Esophagus muscularis mucosa (tissue), 4 donors: ENCODE measurements at places on chromosomes 5 and 9. TPM values are rescaled to one million over a fixed set of nuclear protein-coding genes. Genes with fewer than 3 reads are reported as not detected.
A peak's percentile ranks its signal among the peaks of the same experiment; 100 is the strongest.

Gene NR6A1
- total RNA-seq: 2.1 TPM

Gene FOXD1
- total RNA-seq: 23.4 TPM

Gene BTNL3
- total RNA-seq: 0.13 TPM

Gene SLC1A3
- 11.3 TPM for total RNA-seq

Gene MYOT
- total RNA-seq: 33.6 TPM

Gene MYORG
- total RNA-seq: 7.8 TPM

Gene MARCHF3
- 2.0 TPM for total RNA-seq

Gene HNRNPH1
- total RNA-seq: 369 TPM

GRCh38 chr9:127664324-127664677 lies 42.5 kb upstream of the CFAP157 start:
- no peaks in the 10 kb centered on the region for H3K4me1 ChIP-seq
- DNase-seq: no peak
- no peak overlapping the region for H3K27ac ChIP-seq
- no peak overlapping the region for H3K4me3 ChIP-seq

GRCh38 chr5:132205385-132206125 lies 22.1 kb downstream of the P4HA2 start:
- DNase-seq: no peak
- H3K4me1 ChIP-seq: peaks cover 8% of the 10 kb centered on the region

- no peak overlapping the region for H3K4me3 ChIP-seq
- H3K27ac ChIP-seq: no peak overlapping the region
- H3K27me3 ChIP-seq: no peaks in the 10 kb centered on the region
These were observed 43.8 kb downstream of the PRKACG start for GRCh38 chr9:68970151-68970550.

DNA sequence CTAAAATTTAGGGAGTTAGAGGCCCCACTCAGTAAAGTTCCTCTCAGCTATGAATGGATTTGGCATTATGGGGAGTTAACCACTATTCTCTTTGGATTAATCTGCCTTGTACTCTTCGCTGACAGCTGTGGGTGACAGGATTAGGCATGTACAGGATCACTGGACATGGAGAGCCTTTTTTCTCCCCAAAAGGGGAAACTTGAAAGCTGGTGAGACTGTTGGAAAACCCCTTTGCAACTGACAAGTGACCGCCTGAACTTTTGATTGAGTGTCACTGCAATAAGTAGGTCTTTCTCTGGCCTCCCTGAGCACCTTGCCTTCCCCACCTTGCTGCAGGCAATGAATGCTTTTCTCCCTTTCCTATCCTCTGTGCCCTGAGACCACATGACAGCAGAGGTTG lies 68.3 kb downstream of the ERP44 start:
- H3K27ac ChIP-seq: no peak overlapping the region
- H3K4me3 ChIP-seq: no peak overlapping the region
- no peaks in the 10 kb centered on the region for H3K36me3 ChIP-seq
- H3K27me3 ChIP-seq: no peaks in the 10 kb centered on the region

GRCh38 chr9:125551781-125552180 lies 155.2 kb downstream of the MAPKAP1 start:
- no peak overlapping the region for H3K27ac ChIP-seq
- H3K36me3 ChIP-seq: no peaks in the 10 kb centered on the region
- H3K4me1 ChIP-seq: peaks cover 65% of the 10 kb centered on the region
- no peaks in the 10 kb centered on the region for H3K27me3 ChIP-seq
- H3K4me3 ChIP-seq: no peak overlapping the region
- DNase-seq: no peak

GRCh38 chr9:114987116-114987515 lies 56.7 kb upstream of the TNFSF8 start:
- no peaks in the 10 kb centered on the region for H3K36me3 ChIP-seq
- H3K27me3 ChIP-seq: no peaks in the 10 kb centered on the region
- DNase-seq: no peak
- no peaks in the 10 kb centered on the region for H3K4me1 ChIP-seq

- H3K27me3 ChIP-seq: no peaks in the 10 kb centered on the region
- DNase-seq: no peak
- H3K27ac ChIP-seq: no peak overlapping the region
- H3K36me3 ChIP-seq: no peaks in the 10 kb centered on the region
- H3K4me3 ChIP-seq: no peak overlapping the region
These were observed 12.1 kb upstream of the SMAD5 start for GRCh38 chr5:136120529-136120928.

DNA sequence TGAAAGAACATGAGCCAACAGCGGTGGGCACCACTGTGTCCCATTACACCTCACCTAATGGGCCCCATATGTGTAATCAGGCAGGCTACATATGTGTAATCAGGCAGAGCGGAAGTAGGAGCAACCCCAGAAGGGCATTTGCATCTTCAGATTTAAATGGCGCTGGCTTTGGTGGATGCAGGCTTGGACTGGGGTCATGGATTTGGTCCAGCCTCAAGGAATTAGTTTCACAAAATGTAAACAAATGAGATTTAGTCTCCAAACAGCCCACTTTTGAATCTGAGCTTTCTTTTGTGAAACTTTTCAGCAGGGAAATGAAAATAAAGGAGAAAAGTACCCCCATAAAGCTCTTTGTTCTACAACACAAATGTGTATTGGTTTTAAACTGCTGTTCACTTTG lies 161.3 kb downstream of the LPAR1 start:
- peak overlapping the region; percentile 13 for H3K27ac ChIP-seq
- no peaks in the 10 kb centered on the region for H3K36me3 ChIP-seq
- H3K4me1 ChIP-seq: peaks cover 8% of the 10 kb centered on the region
- H3K27me3 ChIP-seq: no peaks in the 10 kb centered on the region
- H3K4me3 ChIP-seq: no peak overlapping the region
- DNase-seq: no peak

GRCh38 chr5:15510092-15510491 lies 10.1 kb downstream of the FBXL7 start:
- no peak overlapping the region for H3K27ac ChIP-seq
- H3K36me3 ChIP-seq: no peaks in the 10 kb centered on the region
- no peaks in the 10 kb centered on the region for H3K27me3 ChIP-seq
- peaks cover 30% of the 10 kb centered on the region for H3K4me1 ChIP-seq
- DNase-seq: peak; percentile 2
- no peak overlapping the region for H3K4me3 ChIP-seq

DNA sequence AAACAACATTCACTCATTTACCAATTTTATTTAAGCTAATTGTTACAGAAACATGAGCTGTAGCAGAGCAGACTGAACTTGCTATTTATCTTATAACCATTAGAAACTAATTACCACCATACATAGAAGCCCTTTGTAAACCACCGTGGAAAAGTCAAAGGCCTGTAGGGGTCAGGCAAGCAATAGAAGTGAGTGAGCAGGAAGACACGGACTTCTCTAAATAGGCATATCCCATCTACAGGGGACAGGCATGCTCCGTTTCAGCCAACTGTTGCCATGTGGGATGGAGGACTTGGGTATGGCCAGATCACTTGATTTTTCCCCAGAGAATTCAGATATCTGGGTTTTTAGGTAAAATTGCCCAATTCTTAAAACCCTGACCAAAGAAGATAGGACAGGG lies 44.8 kb downstream of the PRRC1 start:
- no peaks in the 10 kb centered on the region for H3K36me3 ChIP-seq
- no peak for DNase-seq
- no peaks in the 10 kb centered on the region for H3K27me3 ChIP-seq
- H3K4me1 ChIP-seq: peaks cover 37% of the 10 kb centered on the region
- no peak overlapping the region for H3K4me3 ChIP-seq

- peaks cover 8% of the 10 kb centered on the region for H3K4me1 ChIP-seq
- H3K27me3 ChIP-seq: no peaks in the 10 kb centered on the region
- DNase-seq: no peak
These were observed 80.9 kb downstream of the ALDH7A1 start for GRCh38 chr5:126514131-126514557.

- no peak overlapping the region for H3K27ac ChIP-seq
- no peak overlapping the region for H3K4me3 ChIP-seq
- no peaks in the 10 kb centered on the region for H3K36me3 ChIP-seq
- no peaks in the 10 kb centered on the region for H3K27me3 ChIP-seq
- DNase-seq: no peak
These were observed 148.1 kb downstream of the ATG10 start for GRCh38 chr5:82119889-82120288.

DNA sequence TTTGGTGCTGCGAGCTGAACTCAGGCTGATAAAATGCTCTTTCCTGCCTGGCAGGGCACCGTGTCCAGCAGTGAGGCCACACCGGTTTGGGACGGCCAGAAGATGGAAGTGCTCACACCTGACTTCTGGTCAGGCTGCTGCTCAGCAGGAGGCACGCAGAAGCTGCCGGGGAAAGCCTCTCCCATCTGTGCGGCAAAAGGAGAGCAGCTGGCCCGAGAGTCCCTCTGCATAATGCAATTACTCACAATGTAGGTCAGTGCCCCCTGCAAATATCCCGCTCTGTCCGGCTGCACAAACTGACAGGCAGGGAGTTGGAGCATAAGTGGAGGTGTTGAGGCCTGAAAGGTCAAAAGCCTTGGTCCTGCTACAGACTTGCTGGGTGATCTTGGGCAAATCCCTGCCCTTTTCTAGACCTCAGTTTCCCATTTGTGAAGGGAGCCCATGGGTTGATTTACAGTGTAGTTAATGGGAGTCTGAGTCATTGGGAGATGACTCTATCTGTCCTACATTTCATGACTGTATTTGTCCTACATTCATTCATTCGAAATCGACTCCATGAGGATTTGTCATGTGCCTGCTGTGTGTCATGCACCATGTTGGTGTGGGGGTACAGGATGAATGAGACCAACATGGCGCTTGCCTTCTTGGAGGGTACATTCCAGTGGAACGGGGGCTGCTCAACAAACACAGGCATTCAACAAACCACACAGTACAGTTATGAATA lies 61.8 kb upstream of the TBC1D2 start:
- H3K36me3 ChIP-seq: no peaks in the 10 kb centered on the region
- H3K27me3 ChIP-seq: no peaks in the 10 kb centered on the region
- no peak overlapping the region for H3K27ac ChIP-seq
- H3K4me1 ChIP-seq: no peaks in the 10 kb centered on the region
- DNase-seq: no peak

- no peaks in the 10 kb centered on the region for H3K27me3 ChIP-seq
- no peaks in the 10 kb centered on the region for H3K36me3 ChIP-seq
- H3K4me1 ChIP-seq: peaks cover 4% of the 10 kb centered on the region
- no peak overlapping the region for H3K4me3 ChIP-seq
- H3K27ac ChIP-seq: no peak overlapping the region
These were observed 220.6 kb upstream of the MAP3K1 start for GRCh38 chr5:56594792-56595191.

- no peak overlapping the region for H3K4me3 ChIP-seq
- peaks cover 34% of the 10 kb centered on the region for H3K4me1 ChIP-seq
- H3K27ac ChIP-seq: no peak overlapping the region
- H3K36me3 ChIP-seq: no peaks in the 10 kb centered on the region
- DNase-seq: no peak
- H3K27me3 ChIP-seq: no peaks in the 10 kb centered on the region
These were observed 79.8 kb downstream of the ARSB start for GRCh38 chr5:78905084-78905938.

- H3K27me3 ChIP-seq: no peaks in the 10 kb centered on the region
- H3K27ac ChIP-seq: no peak overlapping the region
- H3K4me1 ChIP-seq: no peaks in the 10 kb centered on the region
These were observed 29.5 kb downstream of the TTC39B start for GRCh38 chr9:15277400-15278090.

- no peak overlapping the region for H3K27ac ChIP-seq
- no peaks in the 10 kb centered on the region for H3K36me3 ChIP-seq
- no peaks in the 10 kb centered on the region for H3K27me3 ChIP-seq
- no peak for DNase-seq
These were observed 48.7 kb downstream of the TLR4 start for GRCh38 chr9:117752894-117753293.

- H3K27ac ChIP-seq: no peak overlapping the region
- H3K4me1 ChIP-seq: peaks cover 11% of the 10 kb centered on the region
- no peaks in the 10 kb centered on the region for H3K36me3 ChIP-seq
- no peaks in the 10 kb centered on the region for H3K27me3 ChIP-seq
These were observed 528.8 kb upstream of the GRAMD2B start for GRCh38 chr5:125894383-125894782.

GRCh38 chr9:91562416-91562815 lies 138.8 kb upstream of the NFIL3 start:
- H3K4me3 ChIP-seq: no peak overlapping the region
- H3K36me3 ChIP-seq: no peaks in the 10 kb centered on the region
- no peaks in the 10 kb centered on the region for H3K27me3 ChIP-seq
- no peak overlapping the region for H3K27ac ChIP-seq
- peaks cover 5% of the 10 kb centered on the region for H3K4me1 ChIP-seq
- DNase-seq: no peak

GRCh38 chr5:149664083-149664482 lies 66.0 kb upstream of the PPARGC1B start:
- DNase-seq: no peak
- H3K36me3 ChIP-seq: no peaks in the 10 kb centered on the region
- no peak overlapping the region for H3K27ac ChIP-seq
- H3K27me3 ChIP-seq: no peaks in the 10 kb centered on the region
- no peaks in the 10 kb centered on the region for H3K4me1 ChIP-seq

DNA sequence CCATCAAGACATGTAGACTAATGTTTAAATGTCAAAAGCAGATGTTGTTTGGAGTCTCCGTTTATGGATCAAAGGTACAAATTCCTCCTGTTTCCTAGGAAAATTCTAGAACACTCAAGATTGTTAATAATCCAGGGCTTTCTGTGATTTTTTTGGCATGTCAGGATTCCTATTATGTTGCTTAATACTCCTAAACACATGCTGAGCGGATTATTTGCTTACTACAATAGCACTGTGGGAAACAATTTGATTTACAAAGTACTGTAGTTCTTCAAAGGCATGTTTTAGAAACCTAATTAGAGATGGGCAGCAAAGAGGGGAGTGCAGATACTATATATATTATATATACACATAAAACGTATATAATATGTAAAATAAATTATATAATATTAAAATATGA lies 19.0 kb upstream of the SCAMP1 start:
- DNase-seq: no peak
- no peak overlapping the region for H3K27ac ChIP-seq
- no peak overlapping the region for H3K4me3 ChIP-seq
- peaks cover 7% of the 10 kb centered on the region for H3K4me1 ChIP-seq
- H3K36me3 ChIP-seq: no peaks in the 10 kb centered on the region

DNA sequence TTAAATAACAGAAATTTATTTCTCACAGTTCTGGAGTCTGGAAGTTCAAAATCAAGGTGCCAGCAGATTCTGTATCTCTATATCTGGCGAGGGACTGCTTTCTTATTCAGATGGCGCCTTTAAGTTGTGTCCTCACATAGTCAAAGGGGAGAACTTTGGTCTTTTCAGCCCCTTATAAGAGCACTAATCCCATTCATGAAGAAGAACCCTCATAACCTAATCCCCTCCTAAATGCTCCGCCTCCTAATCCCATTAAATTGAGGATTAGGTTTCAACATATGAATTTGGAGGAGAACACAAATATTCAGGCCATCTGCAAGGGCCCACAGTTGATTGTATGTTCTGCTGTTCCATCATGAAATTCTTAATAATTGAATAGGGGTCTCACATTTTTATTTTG lies 10.8 kb upstream of the CCDC152 start:
- no peak for DNase-seq
- H3K36me3 ChIP-seq: no peaks in the 10 kb centered on the region
- no peaks in the 10 kb centered on the region for H3K4me1 ChIP-seq
- no peak overlapping the region for H3K27ac ChIP-seq
- no peak overlapping the region for H3K4me3 ChIP-seq
